ENCODE measurements at places on chromosomes 1 and 21.

- DNase-seq: no peak
Measured at GRCh38 chr1:51863384-51863783, 15.1 kb downstream of the NRDC start.

DNA sequence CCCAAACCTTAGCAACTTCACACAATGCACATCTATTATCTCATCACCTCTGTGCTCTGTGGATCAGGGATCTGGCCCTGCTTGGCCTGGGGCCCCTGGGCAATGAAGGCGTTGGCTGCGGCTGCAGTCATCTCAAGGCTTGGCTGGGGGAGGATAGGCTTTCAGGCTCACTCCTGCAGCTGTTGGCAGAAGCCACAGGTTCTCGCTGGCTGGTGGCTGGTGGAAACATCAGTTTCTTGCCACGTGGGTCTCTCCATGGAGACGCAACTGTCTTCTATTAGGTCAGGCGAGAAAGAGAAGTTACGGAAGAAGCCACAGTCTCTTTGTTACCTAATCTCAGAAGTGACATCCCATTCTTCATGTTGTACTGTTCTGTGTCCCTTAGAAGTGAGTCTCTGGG, 3.6 kb upstream of the NPPA start:
- DNase-seq: no peak

DNA sequence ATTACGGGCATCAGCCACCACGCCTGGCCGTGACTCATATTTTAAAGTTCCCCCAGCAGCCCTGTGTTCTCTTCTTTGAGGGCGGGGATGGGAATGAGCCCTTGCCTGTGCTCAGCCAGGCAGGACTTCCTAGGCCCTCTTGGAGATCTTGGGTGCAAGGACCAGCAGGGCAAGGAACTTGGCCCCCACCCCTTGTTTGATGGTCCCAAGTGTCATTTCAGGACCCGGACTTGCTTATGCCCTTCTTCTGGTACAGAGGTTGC, 9.3 kb downstream of the RASSF5 start:
- DNase-seq: no peak

DNA sequence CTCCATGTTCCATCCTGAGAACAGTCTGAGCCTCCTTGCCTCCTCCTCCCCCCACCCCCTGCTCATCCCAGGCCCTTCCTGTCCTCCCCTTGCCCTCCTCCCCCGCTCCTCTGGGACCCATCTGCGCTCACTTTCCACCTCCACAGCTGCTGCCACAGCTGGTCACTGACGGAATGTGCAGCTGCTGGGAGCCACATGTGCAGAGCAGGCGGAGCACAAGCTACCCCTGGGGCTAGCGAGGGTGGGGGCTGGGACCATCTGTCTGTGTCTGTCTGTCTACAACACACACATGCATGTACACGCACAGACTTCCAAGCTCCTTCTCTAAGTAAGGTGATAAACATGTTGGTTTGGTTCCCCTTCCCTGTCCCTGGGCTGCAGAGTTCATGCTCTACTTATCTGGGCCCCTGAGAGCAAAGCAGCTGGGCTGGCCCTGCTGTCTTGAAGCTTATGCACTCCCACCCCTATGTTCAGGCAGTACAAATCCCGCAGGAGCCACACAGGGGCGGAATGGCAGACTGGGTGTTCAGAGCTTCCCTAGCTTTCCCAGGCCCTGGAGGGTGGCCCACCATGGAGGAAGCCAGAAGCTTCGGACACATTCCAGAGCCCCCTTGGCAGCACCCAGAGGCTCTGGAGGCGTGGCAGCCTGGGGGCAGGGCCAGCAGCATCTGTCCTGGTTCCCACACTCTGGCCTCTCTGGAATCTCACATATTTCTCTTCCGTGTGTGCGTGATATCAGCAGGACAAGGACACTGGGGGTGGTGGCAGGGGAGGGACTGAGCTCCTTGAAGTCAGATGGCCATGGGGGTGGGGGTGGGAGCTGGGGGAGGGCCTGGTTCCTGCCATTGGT, 7.0 kb upstream of the HEYL start:
- peak; percentile 88 for DNase-seq

GRCh38 chr1:236253918-236254637, 27.7 kb downstream of the ERO1B start:
- no peak for DNase-seq

DNA sequence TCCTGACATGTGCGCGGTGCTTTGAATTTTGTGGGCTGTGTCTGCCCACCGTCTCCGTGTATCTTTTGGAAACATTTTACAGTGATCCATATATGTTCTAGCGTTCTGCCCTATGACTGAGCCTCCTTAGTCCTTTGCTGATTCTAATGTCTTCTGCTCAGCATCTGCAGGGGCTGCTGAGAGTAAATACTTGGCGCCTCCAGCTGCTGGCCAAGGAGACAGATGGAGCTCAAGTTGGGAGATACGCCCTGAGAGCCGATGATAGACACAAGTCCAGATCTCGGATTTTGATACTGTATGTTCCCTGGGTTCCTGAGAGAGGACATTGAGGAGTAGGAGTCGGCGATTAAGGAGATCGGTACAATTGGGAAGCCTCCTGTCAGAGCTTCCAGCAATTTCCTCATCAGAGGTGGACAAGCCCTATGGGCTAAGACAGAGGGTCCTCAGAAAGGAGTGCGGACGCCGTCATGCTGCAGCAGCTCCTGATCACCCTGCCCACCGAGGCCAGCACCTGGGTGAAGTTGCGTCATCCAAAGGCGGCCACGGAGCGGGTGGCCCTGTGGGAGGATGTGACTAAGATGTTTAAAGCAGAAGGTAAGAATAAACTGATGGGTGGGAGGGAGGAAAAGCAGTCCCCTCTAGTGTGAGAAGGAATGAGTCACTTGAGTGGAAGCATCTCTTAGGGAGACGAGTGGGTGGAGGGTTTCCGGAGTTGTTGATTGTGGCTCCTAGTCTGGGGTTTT, 390 bp downstream of the ZFP69B start:
- DNase-seq: peak; percentile 19

GRCh38 chr1:86933562-86934377, 19.3 kb downstream of the HS2ST1 start:
- DNase-seq: no peak

GRCh38 chr21:18148401-18148800, 96.2 kb upstream of the CHODL start:
- no peak for DNase-seq

GRCh38 chr1:147124266-147124665, 48.0 kb downstream of the PRKAB2 start:
- no peak for DNase-seq

DNA sequence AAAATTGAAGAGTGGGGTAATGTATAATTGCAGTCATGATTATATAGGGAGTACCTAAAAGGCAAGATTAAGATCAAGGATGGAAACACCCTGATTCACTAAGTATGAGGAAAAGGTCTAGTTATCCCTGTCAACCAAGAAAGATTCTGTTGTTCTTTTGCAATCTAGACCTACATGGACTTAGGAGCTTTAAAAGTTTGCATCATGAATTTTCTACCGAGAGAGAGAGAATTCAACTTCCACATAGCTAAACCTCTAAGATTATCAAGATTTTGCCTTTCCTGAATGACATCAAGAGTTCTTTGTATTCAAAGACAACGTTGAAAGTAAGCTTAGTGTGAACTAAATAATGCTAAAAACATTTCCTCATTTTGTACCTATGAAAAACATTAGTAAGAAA, 78.8 kb upstream of the RBM34 start:
- no peak for DNase-seq

- no peak for DNase-seq
Measured at GRCh38 chr21:43280949-43281633, 112.3 kb downstream of the CRYAA start.

GRCh38 chr1:186595969-186596368, 84.3 kb downstream of the PTGS2 start:
- DNase-seq: no peak

DNA sequence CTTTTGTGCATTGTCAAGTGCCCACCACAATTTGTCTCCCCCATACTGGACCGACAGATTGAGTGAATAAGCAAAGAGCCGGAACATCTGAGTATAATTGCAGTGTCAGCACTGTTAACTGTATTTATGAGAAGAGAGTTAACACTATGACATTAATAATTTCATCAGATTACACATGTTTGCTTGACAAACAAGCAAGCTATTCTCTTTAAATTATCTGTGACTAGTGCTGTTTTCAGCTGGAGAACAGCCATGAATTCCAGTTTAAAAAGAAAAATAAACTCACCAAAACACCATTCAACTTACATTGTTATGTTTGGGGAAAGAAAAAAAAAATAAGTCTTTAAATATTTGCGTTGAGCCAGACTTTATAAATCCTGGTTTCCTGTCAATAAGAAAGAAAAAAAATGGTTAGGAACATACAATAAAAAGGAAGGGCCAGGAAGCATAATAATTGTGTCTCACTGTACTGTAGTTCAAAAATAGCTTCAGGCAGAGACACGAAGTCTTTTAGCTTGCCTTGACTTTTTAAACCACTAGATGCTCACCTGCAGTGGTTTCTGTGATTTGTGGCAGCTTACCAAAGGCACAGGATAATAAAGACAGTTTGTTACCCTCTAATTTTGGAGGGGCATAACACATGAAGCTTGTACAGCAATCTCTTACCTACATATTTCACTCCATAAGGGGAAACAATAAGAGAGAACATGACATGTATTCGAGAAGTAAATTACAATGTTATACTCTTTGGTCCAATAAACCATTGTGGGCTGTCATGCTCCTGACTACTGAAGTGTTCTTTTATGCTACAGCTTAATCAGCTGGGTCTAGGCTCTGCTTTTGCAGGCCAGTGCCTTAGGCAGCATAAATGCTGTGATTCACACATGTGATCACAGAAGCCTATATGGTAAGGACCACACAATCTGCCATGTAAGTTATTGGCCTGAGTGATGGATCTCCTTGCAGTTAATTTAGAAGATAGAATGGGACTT, 302.0 kb upstream of the ADGRL2 start:
- peak; percentile 8 for DNase-seq

DNA sequence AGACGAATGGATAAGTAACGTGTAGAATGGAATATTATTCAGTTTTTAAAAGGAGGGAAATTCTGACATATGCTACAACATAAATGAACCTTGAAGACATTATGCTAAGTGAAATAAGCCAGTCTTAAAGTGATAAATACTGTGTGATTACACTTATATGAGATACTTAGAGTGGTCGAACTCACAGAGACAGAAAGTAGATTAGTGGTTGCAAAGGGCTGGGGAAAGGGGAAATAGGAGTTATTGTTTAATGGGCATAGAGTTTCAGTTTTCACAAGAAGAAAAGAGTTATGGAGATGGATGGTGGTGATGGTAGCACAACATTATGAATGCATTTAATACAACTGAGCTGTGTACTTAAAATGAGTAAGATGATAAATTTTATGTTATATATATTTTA, 14.7 kb upstream of the AHCYL1 start:
- no peak for DNase-seq

DNA sequence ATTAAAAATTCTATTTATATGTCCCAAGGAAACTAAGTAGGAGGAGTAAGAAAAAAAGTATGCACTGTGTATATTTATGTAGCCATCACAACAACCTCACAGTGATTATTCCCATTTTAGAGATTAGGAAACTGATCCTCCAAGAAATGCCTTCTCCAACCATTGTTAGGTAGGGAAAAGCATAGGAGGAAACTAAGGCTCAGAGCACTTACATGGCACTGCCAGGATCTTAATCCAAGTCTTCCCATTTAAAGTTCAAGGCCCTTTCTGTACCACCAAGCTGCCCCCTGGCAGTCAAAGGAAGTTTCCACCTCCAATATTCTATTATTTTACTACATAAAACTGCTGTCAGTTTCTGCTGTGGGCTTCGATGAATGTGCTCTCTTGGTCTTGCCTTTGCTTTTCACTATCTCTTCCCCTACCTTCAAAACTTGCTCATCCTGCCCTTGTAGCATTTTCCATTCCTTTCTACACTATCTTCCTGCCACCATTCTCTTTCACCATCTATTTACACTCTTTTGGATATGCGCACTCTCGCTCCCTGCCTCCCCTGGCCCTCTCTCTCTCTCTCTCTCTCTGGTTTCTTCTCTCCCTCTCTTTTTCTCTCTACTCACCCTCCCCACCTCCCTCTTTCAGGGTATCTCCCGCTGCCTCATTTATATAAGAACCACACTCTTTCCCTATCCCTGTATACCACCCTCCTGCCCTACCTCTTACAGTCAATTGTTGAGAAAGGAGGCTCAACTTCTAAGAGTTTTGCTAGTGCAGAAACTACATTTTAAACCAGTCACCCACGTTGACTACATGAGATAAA, 34.0 kb downstream of the PUM1 start:
- DNase-seq: no peak

DNA sequence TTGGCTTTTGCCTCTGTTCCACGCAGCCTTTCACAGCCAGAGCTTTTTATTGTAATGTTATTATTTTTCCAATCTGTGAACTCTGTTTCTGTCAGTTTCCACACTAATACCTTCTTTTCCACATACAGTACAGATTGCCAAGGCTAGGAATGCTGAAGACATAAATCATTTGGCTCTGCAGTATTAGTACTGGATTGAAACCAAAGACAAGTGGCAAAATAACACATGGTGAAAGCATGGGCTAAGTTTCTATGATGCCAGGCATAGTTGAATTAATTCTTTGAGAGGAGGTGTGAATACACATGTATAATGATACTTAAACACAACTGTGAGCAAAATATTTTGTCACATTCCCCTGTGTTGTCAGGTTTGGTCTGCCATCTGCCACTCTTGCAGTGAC, 73.5 kb downstream of the TMEM200B start:
- peak; percentile 7 for DNase-seq

GRCh38 chr1:56378341-56379070, 200.9 kb downstream of the PLPP3 start:
- DNase-seq: no peak

GRCh38 chr1:202107801-202108731, 14.7 kb upstream of the GPR37L1 start:
- no peak for DNase-seq

- no peak for DNase-seq
Measured at GRCh38 chr1:59408608-59409240, 111.8 kb downstream of the FGGY start.

- DNase-seq: no peak
Measured at GRCh38 chr21:36079671-36080070, 9.8 kb downstream of the CBR1 start.

GRCh38 chr1:200786788-200787187, 48.1 kb downstream of the CAMSAP2 start:
- DNase-seq: no peak

- peak; percentile 89 for DNase-seq
Measured at GRCh38 chr1:171142416-171143385, 42.4 kb upstream of the FMO2 start.

GRCh38 chr1:114756009-114756892, 1.5 kb downstream of the CSDE1 start:
- no peak for DNase-seq

- DNase-seq: no peak
Measured at GRCh38 chr1:162081316-162081715, 11.8 kb downstream of the NOS1AP start.

- DNase-seq: peak; percentile 44
Measured at GRCh38 chr1:2534687-2535441, 4.8 kb upstream of the HES5 start.
